ENCODE measurements at places on chromosomes 13 and 19.

GRCh38 chr19:6720369-6721137, at the start of gene C3:
C3 (minus strand) TSS chr19:6720650; CDS start chr19:6720589, 61 bp downstream.
- peak; percentile 89 for DNase-seq

DNA sequence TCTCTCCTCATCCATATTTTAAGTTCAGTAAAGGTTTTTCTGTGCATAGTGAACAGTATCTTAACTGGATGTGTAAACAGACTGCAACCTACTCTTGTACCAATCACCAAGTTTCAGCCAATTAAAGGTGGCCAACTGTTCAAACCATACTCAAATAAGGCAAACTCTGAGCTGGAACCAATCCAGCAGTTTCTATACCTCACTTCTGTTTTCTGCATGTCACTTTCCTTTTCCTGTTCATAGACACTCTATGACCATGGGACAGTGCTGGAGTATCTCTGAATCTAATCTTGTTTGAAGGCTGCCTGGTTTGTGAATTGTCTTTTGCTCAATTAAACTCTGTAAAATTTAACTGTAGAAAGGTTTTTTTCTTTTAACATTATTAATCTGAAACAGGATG, 470.3 kb upstream of the SLITRK6 start:
- DNase-seq: no peak

GRCh38 chr13:109348519-109349258, 437.7 kb downstream of the IRS2 start:
- peak; percentile 58 for DNase-seq

DNA sequence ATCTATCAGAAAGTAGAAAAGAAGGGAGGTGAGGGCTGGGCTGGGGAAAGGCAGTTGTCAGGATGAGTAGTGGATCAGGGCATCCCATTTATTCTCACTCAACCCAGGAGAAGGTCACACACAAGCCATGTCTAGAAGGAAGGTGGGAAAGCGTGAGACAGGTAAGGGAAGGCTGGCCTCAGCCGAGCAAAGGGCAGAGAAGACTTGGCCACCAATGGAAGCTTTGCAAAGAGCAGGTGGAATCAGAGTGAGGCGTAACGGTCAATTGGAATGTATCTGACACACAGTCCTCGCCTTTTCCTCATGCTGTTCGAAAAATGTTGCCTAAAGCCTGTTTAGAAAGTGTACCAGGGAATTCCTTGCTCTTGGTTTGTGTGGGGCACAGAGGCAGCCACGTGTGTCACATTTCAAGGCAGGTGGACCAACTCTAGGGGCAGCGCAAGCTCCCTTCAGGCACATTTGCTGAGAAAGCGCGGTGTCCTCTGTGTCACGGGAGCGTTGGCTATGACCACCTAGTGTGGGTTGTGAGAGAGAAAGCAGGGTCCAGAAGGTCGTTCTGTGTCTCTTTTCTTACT, 118.8 kb upstream of the SPATA13 start:
- no peak for DNase-seq

- no peak for DNase-seq
These were observed 47.7 kb downstream of the MCF2L start for GRCh38 chr13:113016526-113017295.

DNA sequence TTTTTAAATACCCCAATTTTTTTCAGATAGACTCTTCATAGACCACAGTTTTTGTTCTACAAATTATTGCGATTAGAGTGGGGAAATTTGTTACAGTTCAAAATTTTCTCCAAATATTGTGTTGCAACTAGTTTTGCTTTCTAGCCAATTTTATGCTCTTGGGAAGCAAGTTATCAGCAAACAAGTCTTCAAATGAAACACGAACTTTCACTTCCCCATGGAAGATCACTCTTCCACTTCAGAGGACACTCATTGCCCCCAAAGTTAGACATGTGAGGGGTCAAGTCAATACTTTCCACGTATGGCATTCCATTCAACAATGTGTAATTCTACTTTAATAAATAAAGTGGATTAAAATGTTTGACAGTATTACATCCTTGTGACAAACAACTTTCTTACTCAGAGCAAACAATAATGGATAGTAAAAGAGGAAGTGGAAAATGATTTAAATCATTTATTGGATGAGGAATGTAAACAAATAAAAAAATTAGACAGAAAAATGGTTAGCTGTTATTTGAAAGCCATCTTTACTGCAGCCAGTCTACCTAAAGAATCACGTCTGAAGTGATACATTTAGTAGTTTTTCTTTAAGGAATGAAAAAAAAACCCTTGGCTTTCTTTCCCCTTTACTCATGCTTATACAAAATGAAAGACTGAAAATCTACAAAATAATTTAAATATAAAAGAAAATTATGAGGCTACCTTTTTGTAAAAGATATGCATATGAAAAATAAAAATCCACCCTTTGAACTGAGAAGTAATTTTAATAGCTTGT, 41.2 kb upstream of the TNFSF11 start:
- DNase-seq: no peak

DNA sequence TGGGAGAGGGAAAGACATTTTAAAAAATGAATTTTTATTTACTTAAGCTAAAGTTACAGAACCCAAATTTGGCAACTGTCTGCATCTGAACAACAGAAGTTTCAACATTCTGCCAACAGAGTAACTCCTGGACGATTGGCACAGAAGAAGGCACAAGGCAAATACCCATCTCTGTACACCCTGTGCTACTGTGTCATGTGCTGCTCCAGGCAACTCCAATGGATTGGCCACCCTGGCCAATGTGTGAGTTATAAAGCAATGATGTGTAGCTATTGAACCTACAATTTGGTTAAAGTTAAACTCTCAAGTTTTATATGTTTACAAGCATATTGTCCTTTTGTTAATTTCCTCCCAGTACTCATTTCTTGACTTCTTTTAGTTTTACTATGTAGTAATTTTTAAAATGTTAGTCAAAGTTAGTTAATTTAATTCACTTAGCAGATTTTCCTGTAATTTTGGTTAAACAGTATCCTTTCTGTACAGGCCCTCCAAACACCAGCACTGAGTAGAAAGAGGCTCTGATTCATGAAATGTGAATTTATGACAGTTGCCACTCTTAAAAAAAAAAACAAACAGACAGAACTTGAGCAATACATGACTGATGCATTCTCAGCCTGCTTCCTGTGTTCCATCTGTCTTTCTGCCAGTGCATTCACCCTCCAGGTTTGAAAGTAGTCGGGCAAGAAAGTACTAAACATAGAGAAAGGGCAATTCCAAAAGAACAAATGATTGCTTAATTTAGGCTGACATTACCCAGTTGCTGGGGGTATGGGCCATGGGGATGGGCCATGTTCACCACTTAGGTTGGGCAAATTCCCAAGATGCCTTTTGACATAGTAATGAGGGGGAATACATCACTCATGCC, 5.9 kb downstream of the STARD13 start:
- DNase-seq: peak; percentile 73

GRCh38 chr19:2675892-2676291, 26.6 kb downstream of the GNG7 start:
- DNase-seq: no peak

Data from RWPE1 (cell line).